ENCODE measurements at places on chromosomes 2 and 18.

GRCh38 chr18:41530970-41531369, 424.1 kb upstream of the PIK3C3 start:
- DNase-seq, result no peak

- no peak for DNase-seq
Observed at GRCh38 chr2:70043252-70043875, 43.9 kb upstream of the PCBP1 start.

DNA sequence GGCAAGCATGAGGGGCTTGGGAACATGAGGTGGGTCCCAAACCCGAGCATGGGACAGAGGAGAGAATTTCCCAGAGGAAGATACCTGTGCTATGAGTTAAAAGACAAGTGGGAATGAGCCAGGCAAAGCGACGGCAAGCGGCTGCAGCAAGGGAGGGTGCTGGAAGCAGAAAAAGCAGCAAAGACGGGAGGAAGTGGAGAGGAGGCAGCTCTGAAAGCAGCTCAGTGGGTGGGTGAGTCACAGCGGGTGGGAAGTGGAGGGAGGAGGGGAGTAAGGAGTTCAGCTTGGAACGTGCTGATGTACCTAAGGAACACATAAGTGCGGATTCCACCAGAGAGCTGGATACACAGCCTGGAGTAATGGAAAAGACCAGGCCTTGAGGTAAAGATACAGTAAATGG, 41.4 kb downstream of the THUMPD2 start:
- DNase-seq, result no peak

- no peak for DNase-seq
Observed at GRCh38 chr2:56687169-56687568, 503.4 kb downstream of the CCDC85A start.

- DNase-seq, result no peak
Observed at GRCh38 chr18:51391731-51392130, 194.2 kb upstream of the MEX3C start.

- DNase-seq, result no peak
Observed at GRCh38 chr2:187215532-187216240, 232.4 kb downstream of the CALCRL start.

- no peak for DNase-seq
Observed at GRCh38 chr2:143083636-143084035, 45.6 kb upstream of the ARHGAP15 start.

GRCh38 chr2:189580658-189581353, at the start of gene SLC40A1:
TSS of gene SLC40A1 (minus strand) at chr2:189580786. CDS start at chr2:189580460, 326 bp downstream.
- no peak for DNase-seq

GRCh38 chr2:51758081-51758480, 726.1 kb upstream of the NRXN1 start:
- DNase-seq, result no peak

GRCh38 chr18:13227910-13228309, 9.3 kb downstream of the LDLRAD4 start:
- DNase-seq, result no peak

GRCh38 chr2:123640685-123641335, 384.3 kb upstream of the CNTNAP5 start:
- DNase-seq, result no peak

DNA sequence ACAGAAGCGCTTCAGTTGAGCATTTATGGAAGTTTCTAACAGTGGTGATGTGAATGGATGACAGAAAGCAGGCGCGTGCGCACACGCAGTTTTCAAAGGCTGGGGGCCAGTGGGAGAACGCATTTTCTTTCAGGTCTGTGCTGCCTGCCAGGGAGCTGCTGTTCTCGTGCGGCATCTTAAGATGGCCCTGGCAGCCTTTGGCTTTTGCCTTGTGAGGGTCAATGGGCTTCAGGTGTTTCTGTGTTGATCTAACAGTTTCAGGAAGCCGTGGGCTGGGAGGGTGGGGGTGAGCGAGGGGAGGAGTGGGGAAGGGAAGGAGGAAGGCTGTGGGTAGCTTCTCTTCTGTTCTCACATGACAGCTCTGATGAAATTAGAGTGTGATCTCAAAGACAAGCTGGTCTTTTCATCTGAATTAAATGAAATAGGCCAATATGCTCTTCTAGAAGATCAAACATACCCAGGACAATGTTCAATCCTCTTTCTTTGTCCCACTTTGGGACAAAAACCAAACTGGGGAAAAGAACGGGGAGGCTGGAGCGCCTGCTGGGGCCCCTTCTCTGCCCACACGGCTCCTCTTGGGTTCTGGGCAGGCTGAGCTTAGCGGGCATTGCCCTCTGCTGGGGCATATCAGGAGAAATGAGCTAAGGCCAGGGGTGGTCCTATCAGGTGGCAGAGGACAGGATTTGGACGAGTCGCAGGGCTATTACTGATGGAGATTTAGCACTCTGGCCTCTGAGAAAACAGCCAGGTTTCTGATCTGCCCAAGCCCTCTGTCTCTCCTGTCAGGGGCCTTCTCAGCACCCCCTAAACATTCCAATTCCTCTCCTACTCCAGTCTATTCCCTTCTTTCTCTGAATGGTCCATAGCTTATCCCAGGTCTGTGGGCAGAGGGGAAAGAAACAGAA, 126.2 kb upstream of the LGALSL start:
- peak; percentile 49 for DNase-seq

DNA sequence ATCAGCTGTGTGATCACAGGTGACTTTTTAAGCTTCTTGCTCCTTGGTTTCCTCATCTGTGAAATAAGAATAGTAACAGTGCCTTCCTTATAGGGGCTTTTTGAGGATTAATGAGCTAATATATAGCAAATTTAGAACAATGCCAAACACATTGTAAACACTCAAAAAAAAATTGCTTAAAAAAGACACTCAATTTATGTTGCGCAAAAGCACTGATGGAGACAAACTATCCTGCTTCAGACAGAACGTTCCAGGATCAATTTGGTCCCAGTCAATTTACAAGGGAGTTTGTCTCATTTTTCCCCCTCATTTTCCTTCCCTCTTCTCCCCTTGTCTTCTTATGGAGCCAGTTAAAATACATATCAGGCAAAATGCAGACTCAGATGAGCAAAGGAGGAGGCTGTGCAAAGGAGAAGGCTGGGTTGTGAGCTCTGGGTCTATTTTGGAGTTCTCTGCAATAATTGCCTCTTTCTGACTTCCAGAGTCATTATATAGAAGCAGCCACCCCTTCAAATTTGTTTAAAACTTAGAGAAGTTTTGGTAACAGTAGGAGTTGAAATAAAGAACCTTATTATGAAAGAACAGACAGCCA, 83.7 kb downstream of the SOCS6 start:
- DNase-seq, result no peak

- no peak for DNase-seq
Observed at GRCh38 chr18:31652357-31652756, 32.0 kb downstream of the B4GALT6 start.

DNA sequence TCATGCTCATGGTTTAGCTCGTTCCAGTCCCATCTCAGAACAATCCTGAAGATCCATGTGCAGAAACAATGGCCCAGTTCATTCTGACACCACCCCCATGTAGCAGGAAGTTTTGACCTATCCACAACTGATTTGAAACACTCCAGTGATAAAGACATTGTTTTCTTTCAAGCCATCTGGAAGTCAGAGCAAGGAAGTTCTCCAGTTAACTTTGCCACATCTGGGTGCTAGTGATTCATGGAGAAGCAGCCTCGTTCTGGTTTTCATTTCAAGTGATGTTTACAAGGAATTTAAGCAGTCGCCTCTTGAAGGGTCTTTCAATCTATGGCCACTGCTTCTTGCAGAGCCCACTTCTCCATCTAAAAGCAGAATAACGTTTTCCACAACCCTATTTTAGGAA, 36.6 kb upstream of the TWIST2 start:
- DNase-seq, result no peak

GRCh38 chr18:50627594-50628532, 68.0 kb downstream of the MAPK4 start:
- no peak for DNase-seq

DNA sequence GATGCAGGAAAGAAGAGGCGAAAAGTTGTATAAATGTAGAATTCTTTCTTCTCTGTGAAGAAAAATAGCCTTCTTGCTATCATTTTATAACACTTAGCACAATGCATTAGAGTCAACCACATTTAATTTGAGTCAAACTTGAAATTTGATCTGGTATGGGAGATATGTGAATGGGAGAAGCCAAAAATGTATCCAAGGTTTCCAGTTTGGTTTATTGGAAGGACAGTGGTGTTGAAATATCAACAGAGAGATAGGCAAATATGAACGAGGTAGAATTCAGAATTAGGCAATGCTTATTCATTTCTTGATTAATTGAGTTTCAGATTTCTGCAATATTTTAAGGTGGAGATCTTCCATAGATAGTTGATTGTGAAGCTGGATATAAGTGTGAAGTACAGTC, 991.9 kb upstream of the CHAC2 start:
- DNase-seq, result no peak

- DNase-seq, result no peak
Observed at GRCh38 chr2:219571311-219572236, at the start of gene OBSL1. TSS of gene OBSL1 (minus strand) at chr2:219571539. CDS start at chr2:219571232, 307 bp downstream.

- no peak for DNase-seq
Observed at GRCh38 chr2:13662055-13662454, 945.3 kb downstream of the TRIB2 start.

- no peak for DNase-seq
Observed at GRCh38 chr2:239908744-239909143, 116.4 kb downstream of the NDUFA10 start.

- DNase-seq, result no peak
Observed at GRCh38 chr2:140589696-140590095, 1541.1 kb downstream of the LRP1B start.

- no peak for DNase-seq
Observed at GRCh38 chr2:42325609-42326008, 35.4 kb downstream of the COX7A2L start.

DNA sequence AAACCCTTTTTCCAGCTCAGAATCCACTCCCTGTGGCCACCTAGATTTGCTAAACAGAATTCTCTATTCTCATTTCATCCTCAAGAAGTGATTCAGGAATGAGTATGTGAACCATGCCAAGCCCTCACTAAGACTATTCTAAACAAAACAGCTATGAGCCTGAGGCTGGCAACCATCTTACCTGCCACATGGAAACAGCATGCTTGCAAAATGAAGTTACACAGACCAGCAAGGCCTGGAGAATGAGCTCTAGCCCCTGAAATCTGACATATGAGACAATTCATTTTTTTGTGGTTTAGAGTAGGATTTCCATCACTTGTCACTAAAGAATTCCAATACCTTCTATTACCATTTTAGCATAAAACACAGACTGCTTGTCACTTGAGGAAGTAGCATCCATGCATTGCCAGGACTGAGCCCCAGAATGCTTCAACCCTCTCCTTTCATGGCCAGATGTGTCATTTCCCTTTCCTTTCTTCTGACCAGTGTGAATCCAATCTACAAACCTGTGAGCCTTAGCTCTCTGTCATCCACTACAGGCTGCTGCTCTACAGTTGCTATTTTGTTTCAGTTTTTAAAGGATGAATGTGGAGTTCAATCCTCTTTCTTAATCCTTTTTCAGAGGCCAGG, 744.3 kb upstream of the ACVR2A start:
- no peak for DNase-seq

DNA sequence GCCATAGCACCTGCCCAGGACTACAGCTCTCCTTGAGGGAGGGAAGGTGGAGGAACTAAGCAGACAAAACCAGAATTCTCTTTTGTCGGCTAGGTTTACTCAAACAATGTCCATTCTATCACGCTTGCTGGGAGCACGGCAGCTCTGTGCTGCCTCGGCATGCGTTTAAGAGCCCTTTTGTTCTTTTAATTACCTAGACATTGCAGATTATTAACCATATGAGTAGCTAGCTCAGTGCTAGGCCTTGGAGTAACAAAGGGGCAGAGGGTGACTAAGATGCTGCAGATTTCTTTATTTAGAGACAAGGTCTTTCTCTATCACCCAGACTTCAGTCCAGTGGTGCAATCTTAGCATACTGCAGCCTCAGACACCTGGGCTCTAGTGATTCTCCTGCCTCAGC, 11.1 kb downstream of the MSGN1 start:
- DNase-seq, result no peak

DNA sequence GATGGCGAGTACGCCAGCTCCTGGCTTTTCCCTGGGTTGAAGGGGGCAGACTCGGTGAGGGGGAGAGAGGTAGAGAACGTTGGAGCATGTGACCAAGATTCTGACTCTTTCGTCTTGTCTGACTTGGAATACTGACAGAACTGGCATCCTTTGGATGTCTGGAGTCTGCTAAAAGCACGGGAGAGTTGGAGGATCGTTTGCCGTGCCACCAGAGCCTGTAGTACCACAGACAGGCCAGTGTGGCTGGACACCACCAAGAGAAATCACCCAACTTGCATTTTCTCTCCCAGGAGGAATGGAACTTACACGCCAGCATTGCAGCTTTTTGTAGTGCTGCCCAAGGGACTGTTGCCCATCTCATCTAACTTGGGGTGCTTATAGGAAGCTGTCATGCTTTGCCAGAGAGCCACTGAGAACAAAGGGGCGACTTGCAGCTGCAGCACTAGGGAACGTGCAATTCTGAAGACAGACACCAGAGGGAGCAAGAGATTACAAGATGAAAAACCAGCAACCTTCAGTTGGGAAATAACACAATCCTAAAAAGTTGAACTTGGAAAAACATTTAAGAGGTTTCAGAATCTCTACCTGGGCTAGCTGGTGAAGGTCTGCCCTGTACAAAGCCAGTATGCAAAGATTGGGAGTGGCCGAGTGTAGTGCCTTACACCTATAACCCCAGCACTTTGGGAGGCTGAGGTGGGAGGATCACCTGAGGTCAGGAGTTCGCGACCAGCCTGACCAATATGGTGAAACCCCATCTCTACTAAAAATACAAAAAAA, 24.1 kb downstream of the PSMG2 start:
- peak; percentile 77 for DNase-seq

GRCh38 chr2:128198656-128199055, 107.7 kb downstream of the UGGT1 start:
- DNase-seq, result no peak

Measured in NAMALWA (cell line).